ENCODE measurements at places on chromosomes 12 and 14. TPM values are rescaled to one million over a fixed set of nuclear protein-coding genes. Genes with fewer than 3 reads are reported as not detected.

FOXG1 gene
- 0.15 TPM for total RNA-seq

DCN gene
- 502 TPM for total RNA-seq

BCL2L2 gene
- 13.4 TPM for total RNA-seq

CARMIL3 gene
- total RNA-seq = under 0.01 TPM

TDRD9 gene
- total RNA-seq = 0.84 TPM

GOLGA5 gene
- total RNA-seq = 35.0 TPM

MAP4K5 gene
- total RNA-seq = 62.1 TPM

PTGDR gene
- not detected for total RNA-seq

IAPP gene
- total RNA-seq = not detected

ESRRB gene
- under 0.01 TPM for total RNA-seq

KRT6B gene
- not detected for total RNA-seq

RTN1 gene
- under 0.01 TPM for total RNA-seq

HCAR2 gene
- not detected for total RNA-seq

OR6C3 gene
- not detected for total RNA-seq

STXBP6 gene
- total RNA-seq = 15.8 TPM

NDUFB1 gene
- total RNA-seq = 241 TPM

ALX1 gene
- total RNA-seq = 0.45 TPM

MSI1 gene
- 0.17 TPM for total RNA-seq

RPL10L gene
- total RNA-seq = not detected

KRT72 gene
- not detected for total RNA-seq

TMEM119 gene
- 72.6 TPM for total RNA-seq

MIPOL1 gene
- total RNA-seq = 7.6 TPM

MEG3 gene
- 82.7 TPM for total RNA-seq

OASL gene
- not detected for total RNA-seq

IL31 gene
- not detected for total RNA-seq

CMA1 gene
- total RNA-seq = not detected

OR4M1 gene
- total RNA-seq = not detected

ACTN1 gene
- total RNA-seq = 333 TPM

CLEC4D gene
- not detected for total RNA-seq

HNF1A gene
- total RNA-seq = not detected

METAP2 gene
- 60.7 TPM for total RNA-seq

BCL11B gene
- under 0.01 TPM for total RNA-seq

RD3L gene
- total RNA-seq = not detected

DPPA3 gene
- not detected for total RNA-seq

KDM5A gene
- total RNA-seq = 22.7 TPM

PYGL gene
- 64.1 TPM for total RNA-seq

COL2A1 gene
- total RNA-seq = 0.17 TPM

SIX4 gene
- total RNA-seq = 23.5 TPM

NEMP1 gene
- 9.5 TPM for total RNA-seq

SERPINA12 gene
- total RNA-seq = not detected

LRFN5 gene
- 2.9 TPM for total RNA-seq

PKP2 gene
- 1.2 TPM for total RNA-seq

GPR135 gene
- total RNA-seq = 0.84 TPM

MAP3K9 gene
- total RNA-seq = 0.84 TPM

CABP1 gene
- not detected for total RNA-seq

FKBP11 gene
- 40.3 TPM for total RNA-seq
